Effector CD8-positive, alpha-beta T cell (primary cell): ENCODE measurements at places on chromosomes 1 and 21.

- no peak for DNase-seq
Observed at GRCh38 chr1:169062152-169062551, 44.3 kb upstream of the ATP1B1 start.

DNA sequence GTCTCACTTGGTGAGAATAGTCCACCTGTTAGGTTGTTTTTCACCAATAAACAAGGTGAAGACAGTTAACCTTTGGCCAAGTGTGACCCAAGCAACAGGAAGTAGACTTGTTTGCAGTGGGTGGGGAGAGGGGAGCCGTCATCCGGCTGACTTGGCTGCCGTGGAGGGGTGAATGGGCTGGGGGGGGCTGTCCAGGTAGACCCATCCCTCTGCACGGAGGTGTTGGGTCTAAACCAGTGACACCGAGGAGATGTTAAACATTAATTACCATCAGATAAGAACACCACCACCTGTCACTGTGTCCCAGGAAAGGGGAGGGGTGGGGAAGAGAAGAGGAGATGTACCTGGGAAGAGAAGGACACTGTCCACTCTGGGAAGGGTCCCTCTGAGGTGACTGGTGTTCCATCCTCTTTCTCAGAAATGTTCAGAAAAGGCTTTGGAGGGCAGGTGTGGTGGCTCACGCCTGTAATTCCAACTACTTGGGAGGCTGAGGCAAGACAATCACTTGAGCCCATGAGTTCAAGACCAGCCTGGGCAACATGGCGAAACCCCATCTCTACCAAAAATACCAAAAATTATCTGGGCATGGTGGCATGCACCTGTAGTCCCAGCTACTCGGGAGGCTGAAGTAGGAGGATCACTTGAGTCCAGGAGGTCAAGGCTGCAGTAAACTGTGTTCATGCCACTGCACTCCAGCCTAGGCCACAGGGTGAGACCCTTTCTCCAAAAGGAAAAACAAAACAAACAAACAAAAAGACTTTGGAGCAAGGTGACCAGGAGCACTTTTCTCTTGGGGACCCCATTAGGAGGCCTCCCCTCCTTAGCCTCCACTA, 6.7 kb upstream of the MYOM3 start:
- DNase-seq, result no peak

- DNase-seq, result no peak
Observed at GRCh38 chr1:11144570-11145256, 44.4 kb upstream of the ANGPTL7 start.

- DNase-seq, result no peak
Observed at GRCh38 chr1:3461934-3462275, 7.4 kb downstream of the ARHGEF16 start.

- no peak for DNase-seq
Observed at GRCh38 chr1:29712284-29712651, 475.9 kb downstream of the PTPRU start.
